Head of caudate nucleus (tissue), 42 donors: ENCODE measurements at places on chromosomes 4 and X.

DNA sequence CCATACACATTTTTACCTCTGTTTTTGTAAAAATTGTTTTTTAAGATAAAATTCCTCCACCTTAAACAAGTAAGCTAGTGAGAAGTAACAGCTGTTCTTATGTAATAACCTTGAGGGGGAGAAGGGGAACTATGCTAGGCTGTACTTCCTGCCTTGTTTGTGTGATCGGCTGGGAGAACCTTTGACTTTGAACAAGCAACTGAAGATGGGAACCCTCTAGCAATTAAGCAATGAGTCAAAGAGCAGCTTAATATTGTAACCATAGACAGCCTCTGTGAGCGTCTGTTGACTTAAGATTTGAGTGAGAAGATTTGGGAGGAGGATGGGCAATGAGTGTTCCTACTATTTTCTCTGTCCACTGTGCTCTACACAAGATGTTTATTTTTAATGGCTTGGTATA, 135.1 kb downstream of the SCLT1 start:
- no peak for DNase-seq

DNA sequence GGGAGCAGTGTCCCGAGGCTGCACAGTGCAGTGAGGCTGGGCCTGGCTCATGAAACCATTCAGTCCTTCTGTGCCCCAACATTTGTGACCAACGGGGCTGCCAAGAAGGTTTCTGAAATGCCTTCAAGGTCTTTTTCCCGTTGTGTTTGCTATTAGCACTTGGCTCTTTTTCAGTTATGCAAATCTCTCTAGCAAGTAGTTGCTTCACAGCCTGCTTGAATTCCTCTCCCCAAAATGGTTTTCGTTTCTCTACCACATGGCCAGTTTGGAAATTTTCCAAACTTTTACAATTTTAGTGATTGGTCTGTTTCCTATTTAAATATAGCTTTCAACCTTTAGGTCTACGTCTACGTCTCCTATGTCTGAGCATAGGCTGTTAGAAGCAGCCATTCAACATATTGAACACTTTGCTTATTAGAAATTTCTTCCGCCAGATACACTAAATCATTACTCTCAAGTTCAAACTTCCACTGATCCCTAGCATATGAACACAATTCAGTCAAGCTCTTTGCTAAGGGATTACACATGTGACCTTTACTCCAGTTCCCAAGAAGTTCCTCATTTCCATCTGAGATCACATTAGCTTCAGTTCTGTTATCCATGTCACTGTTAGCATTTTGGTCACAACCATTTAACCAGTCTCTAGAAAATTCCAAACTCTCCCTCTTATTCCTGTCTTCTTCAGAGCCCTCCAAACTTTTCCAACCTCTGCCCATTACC, 901.8 kb downstream of the GLUD2 start:
- DNase-seq, result no peak

DNA sequence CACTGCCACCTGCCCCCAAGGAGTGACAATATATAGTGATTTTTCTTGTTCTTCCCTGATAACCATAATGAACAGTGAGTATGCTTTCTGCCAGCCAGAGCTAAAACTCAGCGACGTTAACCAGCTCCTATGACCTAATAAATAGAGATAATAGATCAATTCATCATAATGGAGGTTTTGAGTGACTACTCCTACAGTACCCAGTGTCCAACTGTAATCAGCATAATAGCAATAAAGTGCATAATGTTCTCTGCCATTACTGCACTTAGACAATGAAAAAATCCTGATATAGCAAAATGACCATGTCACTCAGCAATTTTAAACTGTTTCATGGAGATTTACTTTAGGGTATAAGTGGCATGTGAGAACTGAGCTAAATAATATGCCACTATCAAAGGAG, 20.7 kb upstream of the TXLNG start:
- DNase-seq, result no peak

GRCh38 chrX:11628399-11628798, 37.3 kb downstream of the ARHGAP6 start:
- no peak for DNase-seq

DNA sequence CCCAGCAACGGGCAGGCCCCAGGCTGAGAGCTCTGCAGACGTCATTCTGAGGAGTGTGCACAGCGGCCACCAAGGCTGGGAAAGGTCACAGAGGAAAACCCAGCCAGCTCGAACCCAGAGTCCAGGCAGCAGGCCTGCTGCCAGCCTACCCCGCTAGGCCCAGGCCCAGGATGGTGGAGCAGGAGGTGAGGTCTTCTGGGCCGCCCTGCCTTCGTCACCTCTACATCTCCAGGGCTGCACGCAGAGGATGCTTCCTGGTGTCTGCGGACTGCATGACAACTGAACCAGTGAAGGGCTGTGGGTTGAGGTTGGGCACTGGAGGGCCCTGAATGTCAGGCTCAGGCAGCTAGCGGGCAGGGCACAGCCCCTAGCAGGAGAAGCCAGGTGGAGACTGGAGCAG, 5.8 kb upstream of the ADRA2C start:
- no peak for DNase-seq

DNA sequence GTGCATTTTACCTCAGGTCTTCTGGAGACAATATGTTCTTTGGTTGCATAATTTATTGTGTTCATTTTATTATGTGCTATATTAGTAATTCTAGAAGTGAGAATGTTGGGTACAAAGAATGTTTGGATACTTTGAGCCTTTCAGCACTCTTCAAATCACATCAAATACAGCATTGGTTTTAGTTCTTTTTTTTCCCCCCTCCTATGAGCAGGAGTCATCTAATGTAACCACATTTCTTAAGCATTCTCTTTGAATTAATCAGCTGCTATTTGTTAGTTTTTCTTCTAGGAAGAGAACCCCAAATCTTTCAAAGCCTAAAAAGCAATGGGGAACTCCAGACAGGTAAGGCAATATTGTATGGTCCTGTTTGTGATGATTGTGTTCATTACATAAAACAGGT, 46.7 kb downstream of the ARL9 start:
- no peak for DNase-seq

DNA sequence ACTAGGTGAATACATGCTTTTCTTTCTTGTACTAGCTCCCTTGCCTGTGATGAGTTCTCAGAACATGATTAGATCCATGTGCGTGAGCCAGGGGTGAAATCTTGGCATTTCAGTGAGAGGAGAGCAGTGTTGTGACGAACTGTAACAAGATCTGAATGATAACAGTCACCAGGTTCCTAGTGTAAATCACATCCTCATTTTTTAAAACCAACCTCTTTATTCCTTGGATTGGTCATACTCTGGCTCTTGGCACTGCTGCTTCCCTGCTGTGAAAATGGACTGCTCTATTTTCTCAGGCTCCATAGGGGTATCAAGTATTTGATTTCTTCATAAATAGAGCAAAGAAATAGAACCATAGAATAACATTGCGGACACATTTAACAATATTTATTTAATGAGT, 206.3 kb downstream of the SLC4A4 start:
- DNase-seq, result no peak

GRCh38 chr4:40055511-40055862, 1.2 kb upstream of the N4BP2 start:
- no peak for DNase-seq

GRCh38 chr4:7877176-7877575, 62.5 kb downstream of the AFAP1 start:
- DNase-seq, result no peak
